ENCODE measurements at places on chromosomes 7 and 10. TPM values are rescaled to one million over a fixed set of nuclear protein-coding genes. Genes with fewer than 3 reads are reported as not detected.

Gene OR2A12
- not detected for total RNA-seq

Gene ITGA8
- not detected for total RNA-seq

Gene COBL
- total RNA-seq, result 1.3 TPM

Gene TYW1
- total RNA-seq, result 20.3 TPM

Gene GRID1
- 2.6 TPM for total RNA-seq

Gene SYT15B
- not detected for total RNA-seq

Gene MMRN2
- 4.8 TPM for total RNA-seq

Gene ADAMTS14
- 1.0 TPM for total RNA-seq

Gene PTN
- total RNA-seq, result not detected
